ENCODE measurements at places on chromosomes 16 and 17.

DNA sequence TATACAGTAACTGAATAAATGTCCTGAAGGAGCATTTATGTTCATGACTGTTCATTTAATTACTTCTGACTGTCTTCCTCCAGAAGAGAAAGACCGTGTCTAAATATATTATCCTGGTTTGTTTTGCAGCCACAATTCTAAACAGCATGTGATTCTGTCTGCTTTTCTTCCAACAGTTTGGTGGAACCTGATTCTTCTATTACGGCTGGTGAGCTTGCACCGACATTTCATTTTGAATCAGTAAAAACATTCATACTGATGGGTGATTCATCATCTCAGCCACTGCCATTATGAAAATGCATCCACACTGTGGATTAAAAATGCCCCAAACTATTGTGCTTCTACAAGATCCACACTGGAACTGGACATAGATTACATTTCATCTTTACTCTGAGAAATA is 16.9 kb downstream of the KNOP1 start:
- DNase-seq, result no peak

DNA sequence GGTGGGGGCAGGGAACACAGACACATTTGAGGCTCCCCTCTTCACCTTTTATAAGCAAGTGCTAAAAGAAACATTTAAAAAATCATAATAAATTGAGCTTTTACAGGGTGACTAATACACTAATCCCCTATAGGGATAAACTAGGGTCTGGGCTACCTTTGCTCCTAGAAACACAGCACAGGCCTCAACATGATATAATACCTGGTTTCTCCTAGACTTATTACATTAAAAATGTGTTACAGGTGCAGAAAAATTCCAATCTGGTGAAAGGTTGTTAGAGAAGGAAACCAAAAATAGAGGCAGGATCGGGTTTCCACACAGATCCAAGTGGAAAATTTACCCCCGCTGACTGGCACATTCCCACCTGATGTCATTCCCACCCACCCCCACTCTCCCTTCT is 124.7 kb upstream of the NOG start:
- no peak for DNase-seq

GRCh38 chr16:66380421-66380820 is 13.9 kb downstream of the CDH5 start:
- DNase-seq, result no peak

GRCh38 chr17:59002848-59003247 is 103.8 kb downstream of the TRIM37 start:
- DNase-seq, result no peak

GRCh38 chr16:8916541-8917225 is 34.5 kb downstream of the LITAFD start:
- no peak for DNase-seq

GRCh38 chr17:36475346-36475970 is 11.0 kb upstream of the ZNHIT3 start:
- DNase-seq, result no peak

DNA sequence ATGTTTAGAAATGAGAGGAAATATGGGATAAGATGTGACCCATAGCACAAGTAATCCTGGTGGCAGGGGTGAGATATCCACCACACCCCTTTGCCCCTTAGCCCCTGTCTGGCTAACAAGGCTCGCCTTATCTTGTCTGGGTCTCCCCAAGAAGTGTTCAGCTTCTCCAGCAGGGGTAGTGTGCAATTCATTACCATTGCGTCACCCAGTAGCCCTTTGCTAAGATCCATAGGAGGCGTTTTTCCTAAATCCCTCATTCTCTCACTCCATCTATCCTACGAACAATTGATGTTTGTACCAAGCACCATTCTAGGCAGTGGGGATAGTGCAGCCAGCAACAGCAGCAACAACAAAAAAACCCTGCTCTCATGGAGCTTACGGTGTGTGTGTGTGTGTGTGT is 30.8 kb downstream of the CCDC42 start:
- no peak for DNase-seq

GRCh38 chr17:69723316-69723715 is 308.8 kb downstream of the MAP2K6 start:
- no peak for DNase-seq

GRCh38 chr17:39166437-39167335 is 725 bp upstream of the ARL5C start:
- DNase-seq, result peak; percentile 14

GRCh38 chr16:89748921-89749320 is 27.6 kb downstream of the ZNF276 start:
- DNase-seq, result no peak

GRCh38 chr17:17751489-17752088 is 70.3 kb downstream of the RAI1 start:
- DNase-seq, result no peak

DNA sequence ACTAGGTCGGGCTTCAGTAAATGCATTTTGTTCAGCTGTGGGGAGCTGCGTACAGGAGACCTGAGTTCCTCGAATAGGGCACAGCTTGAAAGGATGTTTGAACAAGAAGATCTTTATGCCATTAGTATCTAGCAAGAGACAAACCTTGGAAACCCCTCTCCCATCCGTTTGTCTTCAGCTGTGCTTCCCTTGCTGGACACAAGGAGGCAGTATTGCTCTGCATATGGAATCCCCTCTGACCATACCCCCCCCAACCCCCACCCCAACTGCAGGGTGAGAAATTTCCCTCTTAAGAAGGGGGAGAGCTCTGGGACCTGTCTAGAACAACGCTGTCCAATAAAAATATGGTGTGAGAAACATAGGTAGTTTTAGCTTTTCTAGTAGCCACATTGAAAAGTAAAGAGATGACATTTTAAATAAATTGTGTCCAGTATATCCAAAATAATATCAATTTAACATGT is 1.6 kb downstream of the MRM1 start:
- DNase-seq, result peak; percentile 88

DNA sequence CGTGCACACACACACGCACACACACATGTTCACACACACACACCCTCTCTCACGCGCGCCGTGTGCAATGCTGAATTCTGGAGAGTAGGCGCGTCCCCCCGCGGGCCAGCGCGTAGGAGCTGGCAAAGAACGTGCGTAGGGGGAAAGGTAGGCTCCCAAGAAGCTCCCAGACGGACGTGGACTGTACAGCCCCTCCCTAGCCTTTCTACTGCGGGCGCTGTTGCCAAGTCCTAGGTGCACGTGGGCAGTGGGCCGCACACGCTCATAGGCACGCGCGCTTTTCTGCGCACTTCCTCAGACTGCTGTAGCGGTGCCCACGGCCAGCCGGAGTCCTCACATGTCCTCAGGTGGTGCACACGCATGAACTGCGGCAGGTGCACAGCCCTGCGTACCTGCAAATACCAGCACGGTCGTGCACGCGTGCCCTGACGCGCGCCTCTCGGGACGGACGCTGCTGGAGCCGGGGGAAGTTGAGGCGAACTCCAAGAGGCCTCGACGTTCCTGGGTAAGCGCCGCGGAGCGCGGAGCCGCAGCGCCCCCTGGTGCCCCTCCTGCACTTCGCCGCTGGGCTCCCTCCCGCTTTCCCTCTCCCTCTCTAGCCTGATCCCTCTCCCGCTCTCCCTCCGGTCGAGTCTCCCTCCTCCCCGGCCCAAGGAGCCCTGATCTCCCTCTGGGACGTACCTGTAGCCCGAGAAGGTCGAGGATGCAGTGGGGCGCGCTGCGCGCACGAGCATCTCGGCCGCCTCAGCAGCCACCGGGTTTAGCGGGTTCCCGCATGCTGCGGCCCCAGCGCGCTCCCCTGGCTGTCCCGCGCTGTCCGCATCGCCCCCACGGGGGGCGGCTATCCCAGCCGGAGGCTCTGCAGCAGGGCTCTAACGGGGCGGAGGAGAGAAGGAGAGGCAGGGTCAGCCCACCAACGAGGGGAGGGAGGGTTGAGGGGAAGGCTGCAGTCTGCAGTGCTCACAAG is 749 bp downstream of the GRIN2A start:
- no peak for DNase-seq

DNA sequence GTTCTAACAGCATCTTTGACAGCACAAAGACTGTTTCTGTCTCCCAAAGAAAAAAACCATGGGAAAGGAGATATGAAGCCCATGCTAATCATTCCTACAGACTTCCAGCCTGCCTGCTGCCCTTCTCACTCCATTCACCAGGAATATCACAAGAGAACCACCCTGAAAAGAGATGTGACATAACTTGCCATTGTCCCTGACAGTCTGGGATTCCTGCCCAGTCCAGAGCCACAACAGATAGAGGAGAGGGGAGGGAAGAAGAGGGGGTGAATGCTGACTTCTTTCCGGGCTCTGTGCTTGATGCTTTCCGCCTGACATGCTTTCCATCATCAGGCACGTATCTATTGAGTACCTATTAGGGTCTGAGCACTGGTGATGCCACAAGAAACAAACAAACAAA is 31.6 kb upstream of the ASIC2 start:
- DNase-seq, result no peak

DNA sequence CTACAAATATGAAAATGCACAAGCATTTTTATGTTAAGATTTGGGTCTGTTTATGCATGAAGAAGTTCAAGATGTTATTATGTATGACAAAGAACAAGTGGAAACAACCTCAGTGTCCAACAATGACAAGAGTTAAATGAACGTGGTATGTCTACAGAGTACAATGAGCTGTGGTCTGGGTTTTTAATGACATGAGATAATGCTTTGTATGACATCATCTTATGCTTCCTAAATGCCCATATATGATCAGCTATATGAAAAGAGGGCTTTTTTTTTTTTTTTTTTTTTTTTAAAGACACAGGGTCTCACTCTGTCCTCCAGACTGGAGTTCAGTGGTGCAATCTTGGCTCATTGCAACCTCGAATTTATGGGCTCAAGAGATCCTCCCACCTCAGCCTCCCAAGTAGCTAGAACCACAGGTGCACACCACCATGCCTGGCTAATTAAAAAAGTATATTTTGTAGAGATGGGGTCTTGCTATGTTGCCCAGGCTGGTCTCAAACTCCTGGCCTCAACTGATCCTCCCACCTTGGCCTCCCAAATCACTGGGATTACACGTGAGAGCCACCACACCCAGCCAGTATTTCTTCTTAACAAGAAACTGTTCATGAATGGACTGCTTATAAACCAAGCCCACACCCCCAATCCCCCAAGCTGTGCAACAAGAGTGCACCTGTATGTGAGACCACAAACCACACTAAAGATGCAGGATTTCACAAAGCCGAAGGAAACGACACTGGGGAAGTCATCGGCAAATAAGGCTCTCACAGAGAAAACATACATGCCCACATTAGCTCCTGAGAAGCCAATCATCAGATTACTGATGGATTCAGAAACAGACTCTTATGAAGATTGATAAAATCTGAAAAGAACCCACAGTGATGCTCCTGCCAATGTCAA is 114.5 kb downstream of the CPPED1 start:
- no peak for DNase-seq

- DNase-seq, result no peak
Measured at GRCh38 chr17:50668025-50668837, 33.5 kb downstream of the ABCC3 start.

- DNase-seq, result no peak
Measured at GRCh38 chr17:57158325-57158724, 73.3 kb downstream of the AKAP1 start.

DNA sequence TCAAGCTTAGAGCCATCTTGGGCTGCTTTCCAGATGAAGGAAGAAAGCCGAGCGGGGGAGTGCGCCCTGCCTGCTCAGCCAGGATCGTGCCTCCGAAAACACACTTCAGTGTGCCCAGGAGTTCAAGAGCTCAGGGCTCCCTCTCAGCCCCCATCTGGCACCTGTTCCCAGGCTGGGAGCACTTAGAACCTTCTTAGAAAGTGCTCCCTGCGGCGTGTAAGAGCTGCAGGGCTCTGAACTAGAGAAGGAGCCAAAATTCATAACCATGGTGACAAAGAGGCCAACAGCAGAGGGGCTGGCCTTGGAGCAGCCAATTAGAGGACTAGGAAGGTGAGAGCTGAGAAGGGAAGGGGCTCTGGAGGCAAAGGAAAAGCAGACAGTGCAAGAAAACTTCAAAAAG is 59.0 kb upstream of the TNRC6C start:
- DNase-seq, result no peak

GRCh38 chr17:55692276-55692675 is 30.4 kb downstream of the TMEM100 start:
- DNase-seq, result no peak

GRCh38 chr17:81821147-81821546 is 11.9 kb downstream of the MCRIP1 start:
- no peak for DNase-seq

GRCh38 chr16:22641131-22641628 is 130.5 kb downstream of the NPIPB5 start:
- no peak for DNase-seq

- DNase-seq, result no peak
Measured at GRCh38 chr17:34474706-34475105, 104.7 kb upstream of the TMEM132E start.

DNA sequence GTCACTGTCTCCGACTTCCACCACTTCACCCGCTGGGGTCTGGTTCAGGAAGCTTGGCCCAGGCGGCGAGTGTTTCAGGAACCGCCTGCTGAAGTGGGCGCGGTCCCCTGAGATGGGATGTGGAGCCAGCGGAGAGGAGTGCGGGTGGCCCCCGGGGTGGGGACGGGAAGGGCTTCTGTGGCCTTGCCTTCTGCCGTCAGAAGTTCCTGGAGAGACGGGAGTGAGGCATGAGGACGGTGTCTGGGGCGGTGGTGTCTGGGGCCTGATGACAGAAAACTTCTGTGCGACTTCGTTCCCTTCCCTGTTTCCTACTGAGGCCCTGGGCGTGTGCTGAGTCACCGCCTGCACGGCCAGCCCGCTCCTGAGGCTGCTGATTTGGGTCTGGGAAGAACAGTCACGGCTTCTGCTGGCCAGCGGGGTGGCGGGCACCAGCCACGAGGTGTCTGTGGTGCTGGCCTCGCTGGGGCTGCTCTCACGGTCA is 12.3 kb upstream of the NLRC3 start:
- no peak for DNase-seq

DNA sequence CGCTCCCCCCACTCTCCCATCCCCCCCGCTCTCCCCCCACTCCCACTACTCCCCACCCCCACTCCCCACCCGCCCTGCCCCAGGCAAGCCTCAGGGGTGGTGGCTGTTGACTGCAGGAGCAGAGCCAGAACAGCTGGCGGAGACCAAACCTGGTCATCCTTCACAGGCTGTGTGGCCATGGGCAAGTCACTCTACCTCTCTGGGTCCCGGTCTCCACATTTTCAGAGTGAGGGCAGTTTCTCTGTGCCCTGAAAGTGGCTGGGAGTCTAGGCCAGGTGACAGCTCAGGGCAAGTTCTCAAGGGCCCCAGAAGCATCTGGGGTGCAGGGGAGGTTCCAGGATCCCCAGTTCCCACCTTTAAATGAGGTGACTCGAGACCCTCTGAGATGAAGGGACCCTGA is 15.1 kb upstream of the BAHCC1 start:
- no peak for DNase-seq

- no peak for DNase-seq
Measured at GRCh38 chr17:42655528-42655927, 3.6 kb upstream of the TUBG2 start.

Measured in NCI-H1436 (cell line).